ENCODE measurements at places on chromosomes 13 and 19.

DNA sequence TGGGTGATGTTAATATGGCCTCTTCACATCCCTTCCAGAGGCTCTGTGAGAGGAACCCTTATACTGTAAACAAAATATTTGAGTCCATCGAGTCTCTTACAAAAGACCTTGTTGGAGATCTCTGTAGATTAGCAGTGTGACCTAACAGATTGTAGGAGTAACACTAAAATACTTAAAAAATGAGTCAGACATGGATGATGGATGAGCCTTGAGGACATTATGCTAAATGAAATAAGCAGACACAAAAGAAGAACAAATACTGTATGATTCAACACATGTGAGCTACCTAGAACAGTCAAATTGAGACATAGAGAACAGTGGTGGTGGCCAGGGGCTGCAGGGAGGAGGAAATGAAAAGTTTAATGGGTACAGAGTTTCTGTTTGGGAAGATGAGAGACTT is 152.2 kb upstream of the UBL3 start:
- no peak for DNase-seq

GRCh38 chr19:3225169-3225485 is 666 bp downstream of the CELF5 start:
- no peak for DNase-seq

- DNase-seq: no peak
Observed at GRCh38 chr13:114105521-114106225, 26.8 kb downstream of the RASA3 start.

GRCh38 chr19:17184371-17184841 is 30.8 kb upstream of the USE1 start:
- peak; percentile 35 for DNase-seq

GRCh38 chr13:33193428-33193974 is 92.1 kb downstream of the STARD13 start:
- no peak for DNase-seq

DNA sequence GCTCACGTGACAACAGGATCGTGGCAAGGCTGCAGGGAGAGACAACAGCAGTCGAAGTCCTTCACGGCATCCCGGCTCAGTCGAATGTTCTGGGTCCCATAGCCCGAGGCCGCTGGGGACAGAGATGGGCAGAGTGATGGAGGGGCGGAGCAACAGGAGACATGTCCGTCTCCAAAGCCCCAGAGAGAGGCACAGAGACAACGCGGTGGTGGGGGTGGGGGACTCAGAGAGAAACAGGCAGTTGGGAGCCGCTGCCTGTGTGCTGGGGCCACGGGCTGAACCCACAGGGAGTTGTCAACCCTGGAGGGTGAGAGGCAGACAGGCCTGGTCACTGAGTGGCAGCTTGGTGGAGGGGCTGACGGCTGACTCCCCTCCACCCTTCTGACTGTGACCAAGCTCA is 20.4 kb downstream of the NOSIP start:
- peak; percentile 32 for DNase-seq

- DNase-seq: peak; percentile 60
Observed at GRCh38 chr13:110340812-110341444, 33.8 kb downstream of the COL4A2 start.

DNA sequence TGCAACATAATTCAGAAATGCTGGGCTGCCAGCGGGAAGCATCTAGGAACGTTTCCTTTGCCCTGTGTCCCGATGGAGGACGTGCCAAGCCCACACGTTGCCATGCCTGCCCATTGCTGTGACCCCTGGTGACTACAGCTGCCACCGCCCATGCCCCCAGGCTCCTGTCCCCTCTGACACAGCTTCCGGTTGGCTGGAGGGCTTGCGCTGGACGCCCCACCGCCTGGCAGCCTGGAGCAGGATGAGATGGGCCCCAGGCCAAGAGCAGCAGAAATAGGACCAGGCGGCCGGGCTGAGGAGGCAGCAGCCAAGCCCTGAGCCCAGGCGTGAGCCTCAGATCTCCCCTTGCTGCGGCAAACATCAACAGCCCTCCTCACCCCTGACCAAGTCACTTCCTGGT is 125.9 kb downstream of the COL4A2 start:
- DNase-seq: no peak

Measured in stimulated activated CD4-positive, alpha-beta T cell treated with anti-CD3 and anti-CD28 coated beads, Interleukin-4, amount 100 ng/mL, for 1 hour (primary cell).